Activated CD8-positive, alpha-beta memory T cell treated with anti-CD3 and anti-CD28 coated beads for 4 hours (primary cell): ENCODE measurements at places on chromosomes 6 and 20.

DNA sequence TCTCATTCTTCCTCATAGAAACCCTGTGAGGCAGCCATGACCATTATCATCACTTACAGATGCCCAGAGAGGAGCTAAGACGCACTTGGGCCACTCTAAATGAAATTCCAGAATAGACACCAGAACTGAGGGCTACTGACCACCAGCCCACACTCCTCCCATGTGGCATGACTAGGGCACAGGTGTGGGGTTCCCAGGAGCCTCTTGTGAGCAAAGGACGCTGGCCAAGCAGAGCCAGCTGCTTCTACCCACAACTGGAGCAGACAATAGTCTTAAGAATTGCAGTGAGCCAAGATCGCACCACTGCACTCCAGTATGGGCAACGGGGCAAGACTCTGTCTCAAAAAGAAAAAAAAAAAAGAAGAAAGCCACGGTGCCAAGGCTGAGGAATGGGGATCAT lies 10.0 kb downstream of the AHCY start:
- no peak for DNase-seq

GRCh38 chr6:47135772-47136171 lies 93.6 kb upstream of the ADGRF1 start:
- no peak for DNase-seq

GRCh38 chr20:35279533-35280174 lies 1.7 kb upstream of the MMP24OS start:
- no peak for DNase-seq

DNA sequence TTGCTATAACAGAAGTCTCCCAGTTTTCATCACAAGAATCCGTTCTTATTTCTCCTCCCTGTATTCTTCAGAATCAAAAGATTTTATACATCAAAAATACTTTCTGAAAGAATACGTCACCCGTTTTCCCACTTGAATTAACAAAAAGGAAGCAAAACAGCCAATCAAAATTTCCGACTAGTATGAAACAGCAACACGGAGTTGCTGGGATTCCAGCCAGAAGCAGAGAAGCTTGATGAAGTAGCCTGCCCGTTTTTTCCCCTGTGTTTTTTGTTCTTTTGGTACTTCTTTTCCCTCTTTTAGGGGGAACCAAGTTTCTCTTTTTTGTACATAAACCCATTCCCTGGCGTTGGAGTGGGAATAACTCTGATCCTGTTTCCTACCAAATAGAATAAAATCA lies 14.6 kb downstream of the TXLNB start:
- DNase-seq, result no peak

DNA sequence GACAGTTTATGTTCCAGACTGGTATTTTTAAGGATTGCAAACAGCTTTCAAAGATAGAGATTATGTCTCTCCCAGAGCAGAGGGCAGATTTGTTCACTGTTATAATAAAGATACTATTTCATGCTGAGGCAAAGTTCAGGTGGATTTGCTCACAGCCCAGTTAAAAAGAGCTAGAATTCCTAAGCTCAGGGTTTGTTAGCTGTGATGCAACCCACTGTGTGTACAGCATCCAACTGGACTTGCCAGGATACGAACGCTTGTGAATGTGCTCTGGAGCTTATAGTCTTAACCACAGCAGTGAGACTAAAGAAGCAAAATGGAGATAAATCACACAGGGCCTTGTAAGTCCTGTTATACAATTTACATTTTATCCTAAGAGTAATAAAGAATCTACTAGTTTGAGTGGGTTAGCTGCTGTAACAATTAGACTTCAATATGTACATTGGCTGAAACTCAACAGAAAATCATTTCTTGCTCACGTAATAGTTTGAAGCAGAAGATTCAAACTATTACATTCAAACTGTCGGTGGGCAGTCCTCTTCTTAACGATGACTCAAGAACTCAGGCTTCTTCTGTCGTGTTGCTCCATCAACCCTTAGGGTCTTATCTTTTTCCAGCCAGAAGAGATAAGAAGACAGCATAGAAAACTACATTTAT lies 204.0 kb upstream of the PLN start:
- no peak for DNase-seq

DNA sequence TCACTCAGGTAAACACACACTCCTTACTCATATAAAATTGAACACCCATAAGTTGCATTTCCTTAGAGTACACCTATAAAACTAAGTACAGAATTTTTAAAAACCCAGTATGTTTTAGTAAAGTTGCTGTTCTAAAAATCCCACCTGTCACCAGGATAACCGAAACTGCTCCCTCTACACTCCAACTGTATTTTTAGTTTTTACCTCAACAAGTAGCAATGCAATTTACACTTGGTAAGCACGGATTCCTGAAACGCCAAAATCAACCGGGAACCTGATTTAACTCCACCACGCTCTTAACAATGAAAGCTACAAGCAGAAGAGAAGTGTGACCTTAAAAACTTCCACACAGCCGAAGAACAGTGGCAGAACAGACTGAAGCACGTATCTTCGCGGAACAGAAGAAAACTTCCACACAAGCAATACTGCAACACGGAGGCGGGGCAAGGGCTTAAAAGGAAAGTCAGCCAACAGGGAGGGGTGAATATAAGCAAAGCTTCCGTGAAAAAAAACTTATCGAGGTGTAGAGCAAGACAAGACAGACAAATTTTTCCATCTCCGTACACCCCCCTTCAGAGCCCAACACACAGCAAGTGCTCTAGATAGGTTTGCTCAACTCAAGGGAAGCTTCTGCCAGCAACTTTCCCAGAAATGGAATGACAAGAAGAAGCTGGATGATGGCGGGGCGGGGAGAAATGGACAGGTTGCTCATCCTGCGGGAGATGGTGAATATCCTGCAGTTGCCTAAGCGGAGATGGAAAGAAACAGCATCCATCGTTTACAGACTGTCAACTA lies 1.4 kb downstream of the STAU1 start:
- DNase-seq, result peak; percentile 32

DNA sequence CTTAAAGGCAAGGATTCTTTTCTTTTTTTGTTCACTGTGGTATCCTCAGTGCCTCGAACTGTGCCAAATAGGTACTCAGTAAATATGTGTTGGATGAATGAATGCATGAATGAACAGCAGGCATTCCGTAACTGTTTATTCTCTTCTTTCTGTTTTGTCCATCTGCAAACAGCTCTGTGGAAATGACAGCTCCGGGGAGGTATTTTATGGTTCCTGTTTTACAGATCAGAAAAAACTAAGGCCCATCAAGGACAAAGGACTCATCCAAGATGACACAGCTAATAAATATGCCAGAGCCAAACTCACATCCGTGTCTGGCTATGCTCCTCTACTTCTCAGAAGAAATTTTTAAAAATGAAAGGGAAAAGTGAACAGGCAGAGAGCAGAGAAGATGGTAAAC lies 21.0 kb downstream of the JPH2 start:
- no peak for DNase-seq

GRCh38 chr6:162963861-162964260 lies 236.1 kb downstream of the PACRG start:
- DNase-seq, result no peak

DNA sequence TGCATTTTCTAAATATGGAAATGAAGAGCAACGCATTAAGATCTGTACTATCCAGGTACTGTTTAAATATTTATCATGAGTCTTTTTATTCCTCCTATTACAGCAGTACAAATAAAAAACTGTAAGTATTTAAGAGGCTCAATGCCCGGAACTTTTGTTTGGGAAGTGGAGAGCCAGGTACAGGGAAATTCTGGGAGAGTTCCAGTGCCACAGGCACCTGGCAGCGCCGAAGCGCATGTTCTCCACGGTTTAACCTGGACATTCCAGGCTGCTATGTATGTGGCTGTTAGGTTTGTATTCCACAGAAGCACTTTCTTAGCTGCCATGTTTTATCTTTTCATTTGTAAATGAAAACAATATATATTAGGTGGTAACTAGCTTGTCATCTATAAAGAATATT lies 81.7 kb downstream of the PREP start:
- no peak for DNase-seq

DNA sequence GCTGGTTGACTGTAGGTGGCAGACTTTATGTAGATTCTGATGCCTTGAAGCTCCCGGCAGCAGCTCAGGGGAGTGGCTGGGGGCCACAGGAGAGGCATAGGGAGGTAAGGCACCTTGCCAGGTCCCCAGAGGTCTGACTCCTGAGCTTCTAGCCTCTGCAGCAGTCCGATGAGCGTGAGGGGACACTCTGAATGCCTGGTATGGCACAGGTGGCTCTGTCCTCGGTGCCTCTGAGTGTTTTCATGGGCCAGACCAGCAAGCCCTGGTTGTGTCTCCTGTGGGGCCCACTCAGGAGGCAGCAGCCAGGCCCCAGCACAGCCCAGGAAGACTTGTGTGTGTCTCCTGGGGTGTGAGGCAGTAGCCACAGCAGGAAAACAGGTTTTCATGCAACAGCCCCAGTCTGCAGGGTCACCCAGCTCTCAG lies 39.7 kb upstream of the IRF4 start:
- no peak for DNase-seq

DNA sequence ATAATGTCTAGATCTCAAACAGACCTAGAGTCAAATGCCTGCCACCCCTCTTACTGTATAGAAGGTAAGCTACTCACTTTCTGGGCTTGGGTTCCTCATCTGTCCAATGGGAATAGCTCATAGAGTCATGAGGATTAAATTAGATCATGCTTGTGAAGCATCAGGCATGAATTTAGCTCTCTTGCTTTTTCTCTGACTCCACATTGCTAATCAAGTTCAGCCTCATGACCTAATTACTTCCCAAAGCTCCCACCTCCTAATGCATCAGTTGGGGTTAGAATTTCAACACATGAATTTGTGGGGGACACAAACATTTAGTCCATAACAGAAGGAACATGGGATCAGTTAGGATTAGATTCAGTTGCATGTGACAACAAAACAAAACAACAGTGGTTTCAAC lies 4.6 kb upstream of the DDX27 start:
- no peak for DNase-seq

- DNase-seq, result no peak
Measured at GRCh38 chr6:81693266-81693665, 59.2 kb downstream of the TENT5A start.

GRCh38 chr6:706146-706545 lies 13.2 kb upstream of the EXOC2 start:
- no peak for DNase-seq

GRCh38 chr6:5260111-5260620 lies 584 bp downstream of the LYRM4 start:
- peak; percentile 63 for DNase-seq

DNA sequence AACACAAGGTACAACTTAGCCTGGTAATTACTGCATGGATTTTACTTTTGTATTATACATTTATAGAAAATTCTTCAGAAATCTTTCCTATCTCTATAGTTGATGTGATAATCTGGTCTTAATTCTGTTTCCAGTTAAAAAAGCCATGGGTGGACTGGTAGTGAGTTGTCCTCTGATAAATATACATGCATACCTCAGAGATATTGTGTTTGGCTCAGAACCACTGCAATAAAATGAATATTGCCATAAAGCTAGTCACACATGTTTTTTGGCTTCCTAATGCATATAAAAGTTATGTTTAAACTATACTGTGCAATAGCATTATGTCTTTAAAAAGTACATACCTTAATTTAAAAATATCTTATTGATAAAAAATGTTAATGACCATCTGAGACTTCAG lies 708.6 kb upstream of the MARCKS start:
- no peak for DNase-seq

GRCh38 chr20:63969838-63970713 lies at the start of gene ZNF512B:
Gene ZNF512B (minus strand): TSS chr20:63969930. CDS start chr20:63967950, 1,980 bp downstream.
- no peak for DNase-seq

- DNase-seq, result no peak
Measured at GRCh38 chr6:135604035-135604860, 106.7 kb upstream of the AHI1 start.

GRCh38 chr6:161041274-161041673 lies 49.7 kb downstream of the MAP3K4 start:
- DNase-seq, result no peak
